ENCODE measurements at places on chromosomes 3 and 15.
A peak's percentile ranks its signal among the peaks of the same experiment; 100 is the strongest.

- DNase-seq, result no peak
These were observed 16.1 kb upstream of the PLOD2 start for GRCh38 chr3:146177072-146177471.

- DNase-seq, result peak; percentile 49
These were observed 40.8 kb downstream of the POLR2M start for GRCh38 chr15:57747206-57747896.

- DNase-seq, result no peak
These were observed 11.5 kb downstream of the ACSBG1 start for GRCh38 chr15:78222745-78223395.

GRCh38 chr3:72338942-72339669 is 509.1 kb downstream of the SHQ1 start:
- DNase-seq, result peak; percentile 56

DNA sequence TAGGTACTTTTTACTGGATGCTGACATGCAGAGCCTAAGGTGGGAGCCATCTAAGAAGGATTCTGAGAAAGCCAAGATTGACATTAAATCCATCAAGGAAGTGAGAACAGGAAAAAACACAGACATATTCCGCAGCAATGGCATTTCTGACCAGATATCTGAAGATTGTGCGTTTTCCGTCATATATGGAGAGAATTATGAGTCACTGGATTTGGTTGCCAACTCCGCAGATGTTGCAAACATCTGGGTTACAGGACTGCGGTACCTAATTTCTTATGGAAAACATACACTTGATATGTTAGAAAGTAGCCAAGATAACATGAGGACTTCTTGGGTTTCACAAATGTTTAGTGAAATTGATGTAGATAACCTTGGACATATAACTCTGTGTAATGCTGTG is 125.1 kb downstream of the PLCL2 start:
- peak; percentile 29 for DNase-seq

DNA sequence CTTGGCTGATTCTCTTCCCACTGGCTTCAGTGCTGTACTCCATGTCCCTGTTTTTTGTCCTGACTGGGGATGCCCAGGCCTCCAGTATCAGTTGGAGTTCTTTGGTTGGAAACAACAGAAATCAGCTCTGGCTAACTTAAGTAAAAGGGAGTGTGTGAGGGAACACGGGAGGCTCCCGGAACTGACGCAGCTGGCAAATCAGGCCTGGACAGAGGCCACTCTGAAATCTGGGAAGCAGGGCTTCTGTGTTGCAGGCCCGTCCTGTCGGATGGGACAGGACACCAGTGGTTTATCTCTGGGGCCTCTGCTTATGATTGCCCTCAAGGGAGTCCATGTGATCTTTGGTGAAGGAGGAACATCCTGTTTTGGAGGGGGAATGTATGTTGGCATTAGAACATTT is 124.3 kb downstream of the CHCHD6 start:
- DNase-seq, result no peak
